ENCODE measurements at places on chromosomes 7 and 10.

DNA sequence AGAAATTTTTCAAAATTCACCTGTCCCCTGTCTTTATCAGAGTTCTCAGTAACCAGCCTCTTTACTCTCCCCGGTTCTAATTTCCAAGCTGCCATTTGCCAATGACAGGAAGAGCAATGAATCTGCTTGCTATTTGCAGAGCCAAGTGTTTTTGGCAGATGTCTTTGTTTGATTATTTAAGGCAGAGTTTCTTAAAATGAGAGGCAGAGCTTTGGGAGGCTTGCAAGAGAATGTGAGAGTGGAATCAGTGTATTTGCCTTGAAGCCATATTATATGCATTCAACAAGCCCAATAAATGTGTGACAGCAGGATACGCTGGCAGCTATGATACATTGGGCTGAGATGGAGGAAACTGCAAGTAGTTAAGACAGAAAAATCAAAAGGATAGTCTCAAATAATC is 196.5 kb downstream of the PHF14 start:
- DNase-seq, result no peak

DNA sequence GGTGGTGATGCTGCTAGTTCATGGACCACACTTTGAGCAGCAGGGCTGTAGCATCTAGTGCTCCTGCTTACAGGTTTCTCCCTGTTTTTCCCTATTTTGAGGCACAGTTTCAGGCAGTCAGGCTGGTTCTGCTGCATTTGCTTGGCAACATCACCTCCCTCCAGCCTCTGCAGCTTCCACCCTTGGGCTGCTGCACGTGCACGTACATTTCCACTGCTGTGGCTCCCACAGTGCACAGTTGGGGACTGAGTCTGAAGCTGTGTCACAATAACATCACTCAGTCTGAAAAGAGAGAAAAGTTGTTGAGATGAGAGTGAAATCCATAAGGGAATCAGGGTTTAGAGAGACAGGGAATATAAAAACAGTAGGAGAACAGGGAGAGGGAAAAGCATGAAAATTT is 230.7 kb upstream of the FZD1 start:
- DNase-seq, result no peak

- no peak for DNase-seq
Observed at GRCh38 chr10:51103554-51104217, 29.4 kb downstream of the PRKG1 start.

DNA sequence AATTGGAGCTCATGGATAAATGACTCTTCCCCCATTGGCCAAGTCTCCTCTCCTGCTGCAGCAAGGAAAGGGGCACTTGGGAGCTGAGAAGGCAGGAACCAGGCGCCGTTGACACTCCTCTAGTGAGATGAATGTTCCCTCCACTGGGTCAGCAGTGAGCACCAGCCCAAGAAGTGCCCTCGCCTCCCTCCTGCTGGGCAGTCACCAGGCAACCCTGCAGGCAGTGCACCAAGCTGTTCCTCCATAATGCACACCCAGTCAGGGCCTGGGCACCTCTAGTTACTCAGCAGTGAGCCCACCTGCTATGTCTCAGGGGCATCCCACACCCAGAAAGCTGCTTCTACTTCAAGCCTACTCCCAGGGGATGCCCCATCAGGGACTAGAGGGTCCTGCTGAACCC is 84.3 kb downstream of the KCNMA1 start:
- DNase-seq, result no peak

GRCh38 chr10:102770792-102771191 is 27.0 kb downstream of the WBP1L start:
- DNase-seq, result no peak

DNA sequence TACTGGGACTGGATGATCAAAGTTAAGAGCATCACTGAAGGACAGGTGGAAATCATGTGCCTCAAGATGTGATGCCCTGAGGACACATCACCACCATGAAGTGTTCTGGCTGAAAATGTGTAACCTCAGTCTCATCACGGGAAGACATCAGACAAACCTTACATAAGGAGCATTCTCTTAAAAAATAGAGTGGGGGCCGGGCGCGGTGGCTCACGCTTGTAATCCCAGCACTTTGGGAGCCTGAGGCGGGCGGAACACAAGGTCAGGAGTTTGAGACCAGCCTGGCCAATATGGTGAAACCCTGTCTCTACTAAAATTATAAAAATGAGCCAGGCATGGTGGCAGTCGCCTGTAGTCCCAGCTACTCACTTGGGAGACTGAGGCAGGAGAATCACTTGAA is 65.6 kb downstream of the LOXL4 start:
- no peak for DNase-seq

DNA sequence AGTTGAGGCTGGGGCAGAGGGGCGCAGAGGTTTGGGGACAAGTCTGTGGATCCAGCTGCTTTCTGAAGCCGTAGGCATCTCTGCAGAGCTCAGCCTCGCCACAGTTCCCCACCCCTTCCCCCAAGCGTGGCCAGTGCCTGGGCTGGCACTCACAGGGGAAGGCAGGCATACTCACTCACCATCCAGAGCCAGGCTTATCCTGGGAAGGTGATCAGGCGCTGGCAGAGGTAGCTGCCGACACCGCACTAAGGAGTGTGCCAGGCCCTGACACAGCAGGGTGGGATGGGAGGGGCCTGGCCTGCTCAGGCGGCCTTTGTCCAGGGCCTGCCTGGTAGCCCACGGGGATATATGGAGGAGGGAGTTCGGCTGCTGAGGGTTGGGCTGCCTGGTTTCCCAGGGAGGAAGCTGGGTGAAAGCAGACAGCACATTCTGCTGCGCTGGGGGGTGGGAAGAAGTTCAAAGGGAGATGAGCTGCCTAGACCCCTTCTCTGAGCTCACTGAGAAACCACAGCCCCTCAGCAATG is 15.9 kb downstream of the VSIR start:
- no peak for DNase-seq

- no peak for DNase-seq
Observed at GRCh38 chr7:95527033-95527775, 41.5 kb downstream of the ASB4 start.

- DNase-seq, result no peak
Observed at GRCh38 chr10:113621799-113622198, 42.0 kb downstream of the NRAP start.

DNA sequence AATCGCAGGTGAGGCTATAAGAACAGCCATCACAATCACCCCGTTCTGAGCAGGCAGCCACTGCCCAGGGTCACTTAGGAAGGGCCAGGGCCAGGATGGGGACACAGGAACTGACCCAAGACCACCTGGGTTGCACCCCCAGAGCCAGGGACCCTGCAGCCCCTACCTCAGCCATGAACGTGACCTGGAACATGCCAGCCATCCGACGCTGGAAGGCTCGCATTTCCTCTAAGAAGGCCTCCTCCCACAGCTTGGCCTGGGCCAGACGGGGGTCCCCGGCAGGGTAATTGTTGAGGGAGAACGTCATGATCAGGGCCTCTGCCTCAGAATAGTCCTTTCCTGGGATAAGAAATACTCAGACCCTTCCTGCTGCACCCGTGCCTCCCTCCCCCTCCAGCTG is 5.0 kb downstream of the NPC1L1 start:
- no peak for DNase-seq

GRCh38 chr10:14803827-14804226 is 29.1 kb upstream of the FAM107B start:
- no peak for DNase-seq

- no peak for DNase-seq
Observed at GRCh38 chr7:16114071-16114470, 307.3 kb downstream of the CRPPA start.

DNA sequence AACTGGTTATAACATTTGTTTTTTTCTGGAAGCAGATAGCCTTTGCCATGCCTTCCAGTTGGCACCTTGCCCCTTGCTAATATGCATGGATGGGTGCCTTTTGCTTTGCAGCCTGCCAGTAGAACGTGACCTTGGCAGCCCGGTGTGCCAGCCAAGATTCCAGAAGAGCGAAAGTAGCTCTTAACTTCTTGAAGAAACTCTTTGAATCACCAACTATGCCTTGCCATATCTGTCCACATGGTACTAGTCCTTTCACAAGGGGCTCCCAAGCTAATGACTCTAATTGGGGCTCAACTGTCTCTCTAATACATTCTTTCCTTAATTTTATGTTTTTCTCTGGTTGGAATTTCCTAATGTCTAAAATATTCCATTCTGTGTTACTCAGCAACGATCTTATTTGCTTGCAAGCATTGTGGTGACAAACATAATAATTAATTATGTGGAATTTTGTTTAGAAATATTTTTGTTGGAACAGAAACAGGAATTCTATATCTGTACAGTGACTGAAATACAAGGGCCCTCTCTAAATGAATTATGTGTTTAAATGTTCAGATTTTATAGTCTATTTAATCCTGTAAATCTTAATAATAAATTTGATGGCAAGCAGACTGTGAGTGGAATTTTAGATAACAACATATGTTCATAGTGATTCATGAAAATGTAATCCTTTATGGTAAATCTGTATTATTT is 45.8 kb downstream of the HDAC9 start:
- DNase-seq, result no peak

DNA sequence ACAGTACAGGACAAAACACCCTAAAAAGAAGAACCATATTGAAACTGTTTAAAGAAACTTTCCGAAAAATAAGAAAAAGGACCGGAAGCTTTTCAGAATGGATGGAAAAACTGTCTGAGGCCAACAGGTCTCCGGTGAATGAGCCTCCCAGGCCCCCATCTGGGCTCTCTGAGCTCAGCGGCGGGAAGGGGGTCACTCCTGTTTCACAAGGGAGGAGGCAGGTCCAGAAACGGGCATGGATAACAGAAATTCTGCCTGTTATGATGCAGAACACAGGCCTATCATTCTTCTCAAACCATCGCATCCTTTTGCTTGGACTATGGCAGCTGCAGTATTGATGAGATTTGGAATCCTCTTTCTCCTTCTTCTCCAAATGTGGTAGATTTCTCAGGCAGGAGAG is 58.9 kb upstream of the SHH start:
- no peak for DNase-seq

GRCh38 chr7:134627109-134627774 is 19.4 kb upstream of the BPGM start:
- no peak for DNase-seq

- no peak for DNase-seq
Observed at GRCh38 chr7:92680442-92680841, 90.3 kb upstream of the FAM133B start.

- DNase-seq, result no peak
Observed at GRCh38 chr10:110168601-110169481, 38.6 kb upstream of the MXI1 start.

DNA sequence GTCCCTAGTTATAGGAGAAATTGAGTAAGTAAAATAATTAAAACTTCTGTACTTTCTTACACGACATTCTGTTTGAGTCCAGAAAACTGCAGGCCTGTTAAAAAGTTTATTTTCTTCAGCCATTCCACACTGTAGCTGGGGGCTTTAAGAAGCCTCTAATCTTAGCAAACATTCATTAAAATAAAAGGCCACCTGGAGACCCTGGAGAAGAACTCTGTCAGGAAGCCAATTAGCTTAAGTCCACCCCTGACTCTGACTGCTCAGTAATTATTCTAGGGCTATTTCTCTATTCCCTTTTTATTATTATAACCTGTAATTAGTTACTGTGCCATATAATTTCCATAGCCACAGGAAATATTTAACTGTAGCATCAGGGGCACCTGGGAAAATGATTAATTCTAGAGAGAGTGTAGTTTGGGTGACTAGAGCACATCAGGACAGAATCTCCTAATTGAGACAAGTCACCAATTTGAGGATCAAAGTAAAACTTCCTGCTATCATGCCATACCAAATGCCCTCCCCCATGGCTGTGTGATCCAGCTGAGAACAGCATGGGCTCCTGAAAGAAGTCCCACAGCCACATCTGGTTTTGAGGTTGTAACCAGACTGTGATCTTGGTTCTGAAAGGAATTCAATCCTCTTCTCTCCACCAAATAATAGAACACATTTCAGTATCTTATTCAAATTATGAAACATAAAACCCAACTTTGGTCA is 1302.3 kb downstream of the XPNPEP1 start:
- no peak for DNase-seq

GRCh38 chr7:130929896-130930659 is 196.1 kb upstream of the KLF14 start:
- no peak for DNase-seq

GRCh38 chr10:108410236-108410635 is 1245.7 kb upstream of the SORCS1 start:
- DNase-seq, result no peak

DNA sequence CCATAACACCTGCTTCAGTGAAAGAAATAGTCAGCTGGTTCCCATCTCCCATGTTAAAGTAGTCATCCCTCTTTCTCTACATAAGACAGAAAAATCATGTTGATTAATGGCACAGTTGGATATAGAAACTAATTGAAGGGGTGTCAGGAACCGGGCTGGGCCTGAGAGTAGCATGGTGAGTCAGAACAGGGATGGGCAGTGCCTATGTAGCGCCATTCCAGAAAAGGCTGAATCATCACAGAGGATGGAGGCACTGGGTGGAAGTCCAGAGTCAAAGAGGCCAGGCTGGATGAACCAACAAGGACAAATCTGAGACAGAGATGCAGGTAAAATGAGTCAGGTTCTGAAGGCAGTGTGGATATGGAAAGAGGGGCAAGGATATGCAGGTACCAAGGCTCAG is 201.2 kb downstream of the LHFPL3 start:
- DNase-seq, result no peak

DNA sequence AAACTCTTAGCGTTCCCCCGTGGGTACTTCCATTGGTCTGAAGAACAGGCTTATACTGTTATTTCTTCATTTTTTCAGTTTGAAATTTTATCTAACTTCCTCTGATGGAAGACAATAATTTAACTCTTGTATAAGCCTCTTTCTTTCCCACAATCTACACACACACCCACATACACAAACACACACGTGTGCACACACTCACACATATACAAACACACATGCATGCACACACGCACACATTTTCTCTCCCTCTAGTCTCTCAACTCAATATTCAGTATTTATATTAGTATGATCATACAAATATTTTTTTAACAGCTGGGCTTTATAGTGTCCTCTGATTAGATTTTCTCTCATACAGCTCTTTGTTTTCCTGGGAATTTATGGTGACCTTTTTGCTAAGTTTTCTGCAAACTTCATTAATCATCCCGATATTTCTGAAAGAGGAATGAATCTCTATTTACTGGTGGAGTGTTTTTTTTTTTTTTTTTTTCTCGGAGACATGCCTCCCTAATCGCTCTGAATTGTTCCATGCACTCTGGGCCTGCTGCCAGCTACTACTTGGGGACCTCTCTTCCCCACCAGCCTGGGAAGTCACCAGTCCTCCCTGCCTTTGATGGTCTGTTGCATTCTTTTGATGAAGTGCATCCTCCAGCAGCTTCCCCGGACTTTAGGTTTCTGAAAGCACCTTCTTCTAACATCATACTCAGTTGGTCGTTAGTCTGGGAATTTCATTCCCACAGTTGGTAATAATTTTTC is 75.5 kb downstream of the ZNF777 start:
- no peak for DNase-seq

DNA sequence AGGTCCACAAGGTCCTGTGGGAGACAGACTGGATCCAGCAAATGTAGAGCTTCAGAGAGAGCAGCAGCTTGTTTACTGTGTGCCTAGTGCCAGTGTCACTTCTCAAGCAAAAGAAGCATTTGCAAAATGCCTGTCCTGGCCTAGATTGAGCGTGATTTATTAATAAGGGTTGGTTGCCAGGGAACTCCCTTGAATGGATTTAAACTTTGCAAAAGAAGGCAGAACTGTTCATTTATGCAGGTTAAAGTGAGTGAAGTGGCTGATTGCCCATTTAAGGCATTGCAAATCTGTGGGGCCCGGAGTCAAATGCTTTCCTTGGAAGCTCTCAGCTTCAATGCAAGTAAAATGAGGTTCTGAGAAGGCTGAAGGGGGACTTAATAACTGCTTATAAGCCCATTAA is 71.3 kb downstream of the CDHR3 start:
- DNase-seq, result no peak

Data from cortex of kidney (tissue), 1 donor.